Dermis blood vessel endothelial cell (primary cell): ENCODE measurements at places on chromosomes 4 and X. TPM values are rescaled to one million over a fixed set of nuclear protein-coding genes. Genes with fewer than 3 reads are reported as not detected.

SRPK3 gene
- under 0.01 and 0.05 TPM in 2 replicates for total RNA-seq

HS6ST2 gene
- total RNA-seq: under 0.01 and 0.19 TPM in 2 replicates

TRIML1 gene
- total RNA-seq: not detected in 2 replicates

HSFX1 gene
- total RNA-seq: 0.47 and 1.2 TPM in 2 replicates

USP51 gene
- 1.2 and 1.9 TPM in 2 replicates for total RNA-seq

HHIP gene
- total RNA-seq: 37.1 and 191 TPM in 2 replicates
